ENCODE measurements at places on chromosomes 7 and 10.

DNA sequence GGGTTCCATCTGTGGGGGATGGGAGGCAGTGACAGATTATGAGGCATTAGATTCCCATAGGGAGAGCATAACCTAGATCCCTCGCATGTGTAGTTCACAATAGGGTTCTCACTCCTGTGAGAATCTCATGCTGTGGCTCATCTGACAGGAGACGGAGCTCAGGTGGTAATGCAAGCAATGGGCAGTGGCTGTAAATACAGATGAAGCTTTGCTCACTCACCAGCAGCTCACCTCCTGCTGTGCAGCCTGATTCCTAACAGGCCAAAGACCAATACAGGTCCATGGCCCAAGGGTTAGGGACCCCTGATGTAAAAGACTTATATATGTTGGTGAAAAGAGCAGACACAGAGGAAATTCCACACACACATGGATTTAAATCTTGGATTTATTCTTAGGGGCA is 370.2 kb downstream of the NRG3 start:
- DNase-seq, result no peak

- no peak for DNase-seq
These were observed 2.8 kb upstream of the TRRAP start for GRCh38 chr7:98875501-98875900.

DNA sequence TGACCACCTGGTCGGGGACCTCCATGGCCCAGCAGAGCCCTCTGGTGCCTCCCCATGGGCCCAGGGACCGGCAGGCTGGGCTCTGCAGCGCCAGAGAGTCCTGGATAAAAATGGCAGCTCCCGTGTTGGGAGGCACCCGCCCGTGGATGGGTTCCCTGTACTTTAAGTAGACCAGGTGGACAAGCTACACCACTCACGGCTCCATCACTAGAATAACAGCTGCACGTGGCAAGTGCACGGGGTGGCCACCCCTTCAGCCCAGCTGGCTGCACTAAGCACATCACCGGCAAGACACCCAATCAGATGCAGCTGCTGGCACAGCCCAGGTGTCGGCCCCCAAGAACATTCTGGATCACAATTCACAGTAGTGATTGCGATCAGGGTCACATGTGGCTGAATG is 69.8 kb downstream of the DIP2C start:
- no peak for DNase-seq

DNA sequence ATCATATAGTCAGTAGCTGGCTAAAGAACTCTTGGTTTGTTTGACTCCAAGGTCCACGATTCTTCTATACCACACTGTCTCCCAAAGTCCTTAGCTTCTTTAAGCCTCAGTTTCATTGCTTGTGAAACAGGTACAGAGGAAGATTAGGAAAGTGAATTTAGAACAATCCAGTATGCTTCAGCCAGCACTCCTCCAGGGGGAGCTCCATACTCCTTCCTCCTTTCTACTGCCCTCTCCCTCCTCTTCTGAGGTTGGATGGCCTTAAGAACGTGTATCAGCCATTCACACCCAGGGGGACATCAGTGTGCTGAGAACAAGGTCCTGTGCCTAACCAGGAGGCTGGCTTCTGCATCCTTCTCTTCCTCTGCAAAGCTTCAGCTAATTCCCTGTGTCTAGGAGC is 54.8 kb upstream of the CALD1 start:
- no peak for DNase-seq

DNA sequence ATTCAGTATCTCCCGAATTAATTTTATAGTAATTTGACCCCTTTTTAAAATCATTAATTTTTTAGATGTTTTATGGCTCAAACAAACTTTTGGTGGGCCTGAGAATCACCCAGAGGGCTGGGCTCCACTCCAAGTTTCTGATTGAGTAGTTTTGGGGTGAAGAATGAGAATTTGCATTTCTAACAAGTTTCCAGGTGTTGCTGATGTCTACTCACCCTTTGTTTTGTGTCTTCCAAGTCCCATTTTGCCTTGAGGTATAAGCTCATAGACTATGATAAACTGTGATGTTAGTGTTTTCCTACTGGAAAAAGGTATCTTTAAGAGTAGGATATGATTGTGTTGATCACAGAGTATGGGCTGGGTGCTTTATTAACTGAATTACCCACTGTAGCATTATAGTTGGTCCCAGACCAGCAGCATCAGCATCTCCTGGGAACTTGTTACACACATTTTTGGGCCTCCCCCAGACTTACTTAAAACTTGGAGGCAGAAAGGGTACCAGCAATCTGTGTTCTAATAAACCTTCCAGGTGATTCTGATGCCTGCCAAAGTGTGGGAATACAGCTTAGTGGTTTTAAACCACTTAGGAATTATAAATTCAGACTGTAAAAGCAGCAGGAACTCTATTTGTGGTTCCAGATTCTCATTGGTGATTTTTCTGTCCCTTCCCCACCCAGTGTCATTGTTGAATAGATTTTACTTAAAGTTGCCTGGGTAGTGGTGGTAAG is 19.1 kb downstream of the ZNRF2 start:
- no peak for DNase-seq
